ENCODE measurements at places on chromosomes 3 and 15.

GRCh38 chr3:13559764-13560525 lies 11.0 kb downstream of the FBLN2 start:
- no peak overlapping the region for H3K27ac ChIP-seq
- H3K4me3 ChIP-seq, result no peak overlapping the region
- H3K27me3 ChIP-seq, result no peaks in the 10 kb centered on the region

DNA sequence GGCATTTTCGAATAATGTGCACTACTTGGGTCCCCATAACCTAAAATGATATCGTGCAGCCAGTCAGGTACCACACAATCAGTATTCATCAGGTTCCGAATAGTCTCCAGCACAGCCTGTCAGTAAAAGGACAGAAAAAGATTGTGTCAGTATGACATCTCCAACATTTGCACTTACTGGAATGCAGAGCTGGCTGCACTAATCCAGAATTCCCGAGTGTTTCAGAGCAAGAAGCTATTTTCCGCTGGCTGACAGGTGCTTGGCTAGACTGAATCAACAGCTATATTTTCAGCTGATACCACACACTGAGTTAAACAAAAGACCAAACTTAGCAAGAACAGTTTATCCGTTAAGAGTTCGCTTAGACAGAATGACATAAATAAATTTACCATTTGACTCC lies 68.8 kb downstream of the AQR start:
- no peaks in the 10 kb centered on the region for H3K27me3 ChIP-seq
- no peak overlapping the region for H3K27ac ChIP-seq
- H3K4me3 ChIP-seq, result no peak overlapping the region
- H3K4me1 ChIP-seq, result no peaks in the 10 kb centered on the region

- no peak overlapping the region for H3K4me3 ChIP-seq
- no peak for DNase-seq
- no peaks in the 10 kb centered on the region for H3K36me3 ChIP-seq
- peaks cover 6% of the 10 kb centered on the region for H3K4me1 ChIP-seq
- H3K27ac ChIP-seq, result no peak overlapping the region
These were observed 82.0 kb upstream of the ATP11B start for GRCh38 chr3:182711261-182711683.

- H3K4me1 ChIP-seq, result no peaks in the 10 kb centered on the region
- no peak for DNase-seq
These were observed 68.9 kb downstream of the MYH15 start for GRCh38 chr3:108441518-108441917.

GRCh38 chr15:100201376-100202280 lies 140.1 kb downstream of the ADAMTS17 start:
- DNase-seq, result no peak
- peaks cover 14% of the 10 kb centered on the region for H3K36me3 ChIP-seq
- peak overlapping the region; percentile 82 for H3K4me3 ChIP-seq
- no peaks in the 10 kb centered on the region for H3K27me3 ChIP-seq
- peaks cover 23% of the 10 kb centered on the region for H3K4me1 ChIP-seq

- H3K36me3 ChIP-seq, result peaks cover 2% of the 10 kb centered on the region
- H3K4me3 ChIP-seq, result no peak overlapping the region
- no peak overlapping the region for H3K27ac ChIP-seq
- DNase-seq, result no peak
- no peaks in the 10 kb centered on the region for H3K27me3 ChIP-seq
These were observed 18.1 kb upstream of the VGLL4 start for GRCh38 chr3:11661827-11662226.

- DNase-seq, result no peak
- H3K27me3 ChIP-seq, result no peaks in the 10 kb centered on the region
- no peaks in the 10 kb centered on the region for H3K4me1 ChIP-seq
- H3K36me3 ChIP-seq, result no peaks in the 10 kb centered on the region
These were observed 20.8 kb downstream of the CAND2 start for GRCh38 chr3:12817343-12817710.

DNA sequence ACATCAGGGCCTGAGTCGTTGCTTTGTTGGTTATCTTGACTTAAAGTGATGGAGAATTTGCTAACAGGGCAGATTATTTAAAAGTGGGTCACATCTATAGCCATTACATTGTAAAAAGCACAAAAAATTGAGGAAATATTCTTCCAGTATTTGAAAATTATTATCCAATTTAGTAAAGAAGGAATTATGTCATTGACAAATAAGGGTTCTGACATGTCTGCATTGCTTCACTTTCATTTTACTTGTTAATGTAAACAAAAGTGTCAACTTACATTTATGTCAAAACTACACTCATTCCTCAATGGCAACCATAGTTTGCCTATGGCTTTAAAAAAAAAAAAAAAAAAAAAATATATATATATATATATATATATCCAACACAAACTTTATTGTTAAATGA lies 3.4 kb upstream of the PARP14 start:
- DNase-seq, result no peak
- no peak overlapping the region for H3K4me3 ChIP-seq
- no peaks in the 10 kb centered on the region for H3K27me3 ChIP-seq

- DNase-seq, result no peak
- peaks cover 31% of the 10 kb centered on the region for H3K4me1 ChIP-seq
- H3K4me3 ChIP-seq, result peak overlapping the region; percentile 50
- peaks cover 18% of the 10 kb centered on the region for H3K36me3 ChIP-seq
These were observed 3.7 kb downstream of the MEIS2 start for GRCh38 chr15:37096558-37097143.

DNA sequence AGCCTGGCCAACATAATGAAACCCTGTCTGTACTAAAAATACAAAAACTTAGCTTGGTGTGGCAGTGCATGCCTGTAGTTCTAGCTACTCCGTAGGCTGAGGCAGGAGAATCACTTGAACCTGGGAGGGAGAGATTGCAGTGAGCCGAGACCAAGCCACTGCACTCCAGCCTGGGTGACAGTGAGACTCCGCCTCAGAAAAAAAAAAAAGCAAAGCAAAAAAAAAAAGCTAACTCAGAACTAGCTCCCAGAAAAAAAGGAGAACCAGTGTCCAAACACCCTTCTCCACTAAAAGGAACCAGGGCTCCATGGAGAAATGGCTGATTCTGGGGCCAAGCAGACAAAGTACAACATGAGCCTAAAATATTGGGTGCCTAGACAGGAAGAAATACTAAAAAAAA lies 16.7 kb upstream of the CRTC3 start:
- no peak overlapping the region for H3K27ac ChIP-seq
- no peak overlapping the region for H3K4me3 ChIP-seq
- H3K4me1 ChIP-seq, result peaks cover 21% of the 10 kb centered on the region
- DNase-seq, result no peak
- H3K27me3 ChIP-seq, result no peaks in the 10 kb centered on the region
- H3K36me3 ChIP-seq, result no peaks in the 10 kb centered on the region
